ENCODE measurements at places on chromosomes 13 and 19.

GRCh38 chr19:52099497-52100138 is 4.1 kb upstream of the ZNF841 start:
- DNase-seq, result no peak

DNA sequence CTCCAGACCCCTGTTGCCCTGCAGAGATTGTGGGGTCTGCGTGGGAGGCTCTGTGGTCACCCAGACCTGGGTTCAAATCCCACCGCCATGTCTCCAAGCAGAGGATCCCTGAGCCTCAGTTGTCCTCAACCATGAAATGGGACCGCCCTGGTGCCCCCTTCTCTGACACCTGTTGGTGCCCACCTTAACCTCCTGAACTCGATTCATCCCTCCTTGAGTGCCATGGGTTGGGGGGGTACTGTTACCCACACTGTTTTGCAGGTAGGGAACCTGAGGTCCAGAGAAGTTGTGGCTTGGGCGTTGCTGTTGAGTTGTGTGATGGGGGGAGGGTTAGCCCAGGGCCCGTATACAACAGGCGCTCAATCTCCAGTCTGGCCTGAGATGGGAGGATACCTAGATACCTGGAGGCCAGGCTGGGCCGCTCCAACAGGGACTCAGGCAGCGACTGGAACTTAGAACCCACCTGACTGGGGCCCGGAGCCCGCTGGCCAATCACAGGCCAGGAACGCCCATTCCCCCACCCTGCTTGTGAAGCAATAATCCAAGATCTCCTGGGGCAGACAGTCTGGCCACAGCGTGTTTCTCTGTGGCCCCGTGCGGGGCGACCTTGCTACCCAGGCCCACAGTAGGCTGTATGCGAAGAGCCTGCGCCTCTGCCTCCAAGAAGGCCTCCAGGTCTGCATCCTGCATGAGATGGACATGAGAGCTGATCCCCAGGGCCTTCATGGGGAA is 2.8 kb downstream of the ARID3A start:
- no peak for DNase-seq

GRCh38 chr13:74015137-74015536 is 119.1 kb downstream of the KLF12 start:
- DNase-seq, result no peak

- DNase-seq, result no peak
Observed at GRCh38 chr13:87128036-87128435, 543.1 kb upstream of the SLITRK5 start.

DNA sequence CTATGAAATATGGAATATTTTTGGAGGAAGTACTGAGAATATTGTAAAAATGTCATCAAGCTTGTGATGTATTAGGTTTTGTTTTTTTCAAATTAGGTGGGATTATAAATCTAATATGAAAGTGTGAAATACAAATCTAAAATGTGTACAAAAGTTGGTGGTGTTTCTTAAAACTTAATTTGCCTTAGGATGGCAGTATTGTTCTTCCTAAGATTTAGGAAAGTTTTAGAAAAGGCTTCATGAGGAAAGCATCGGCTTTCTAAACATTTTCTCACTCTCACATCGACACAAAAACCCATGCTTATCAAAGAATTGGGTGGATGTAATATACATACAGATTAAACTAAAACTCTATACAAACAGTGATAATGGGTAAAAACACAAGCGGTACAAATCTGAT is 972.0 kb upstream of the PCDH20 start:
- peak; percentile 31 for DNase-seq

GRCh38 chr13:99000137-99000536 is 22.3 kb upstream of the DOCK9 start:
- DNase-seq, result no peak

GRCh38 chr19:36150586-36150985 is 1.7 kb downstream of the COX7A1 start:
- no peak for DNase-seq

DNA sequence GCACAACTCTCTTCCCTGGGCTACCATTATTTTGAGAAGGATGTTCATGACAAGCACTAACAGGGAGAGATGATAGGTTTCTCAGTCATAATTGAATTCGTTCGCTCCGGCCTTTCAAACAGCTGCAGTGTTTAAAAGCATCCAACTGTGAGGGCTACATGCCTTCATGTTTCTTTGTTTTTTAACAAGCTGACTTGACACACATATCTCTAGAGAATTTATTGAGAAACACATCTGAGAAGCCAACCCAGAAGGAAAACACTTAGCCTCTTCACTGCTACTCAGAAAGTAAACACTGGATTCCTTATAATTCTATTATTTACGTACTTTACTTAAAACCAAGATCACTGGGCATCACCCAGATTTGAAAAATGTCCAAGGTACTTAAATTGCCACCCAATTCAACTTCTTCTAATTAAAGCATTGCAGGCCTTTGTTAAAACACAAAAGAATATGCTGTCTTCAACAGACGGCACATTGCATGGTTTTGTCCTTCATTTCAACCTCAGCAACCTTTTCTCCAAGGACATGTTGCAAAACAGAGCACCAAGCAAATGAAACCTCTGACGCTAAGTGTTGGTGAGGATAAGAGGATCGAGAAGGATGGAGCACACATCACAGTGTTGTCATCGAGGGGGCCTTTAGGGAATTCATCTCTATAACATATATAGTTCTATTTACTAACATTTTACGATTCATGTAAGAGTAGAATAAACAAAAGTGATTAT is 75.8 kb downstream of the TBC1D4 start:
- no peak for DNase-seq

DNA sequence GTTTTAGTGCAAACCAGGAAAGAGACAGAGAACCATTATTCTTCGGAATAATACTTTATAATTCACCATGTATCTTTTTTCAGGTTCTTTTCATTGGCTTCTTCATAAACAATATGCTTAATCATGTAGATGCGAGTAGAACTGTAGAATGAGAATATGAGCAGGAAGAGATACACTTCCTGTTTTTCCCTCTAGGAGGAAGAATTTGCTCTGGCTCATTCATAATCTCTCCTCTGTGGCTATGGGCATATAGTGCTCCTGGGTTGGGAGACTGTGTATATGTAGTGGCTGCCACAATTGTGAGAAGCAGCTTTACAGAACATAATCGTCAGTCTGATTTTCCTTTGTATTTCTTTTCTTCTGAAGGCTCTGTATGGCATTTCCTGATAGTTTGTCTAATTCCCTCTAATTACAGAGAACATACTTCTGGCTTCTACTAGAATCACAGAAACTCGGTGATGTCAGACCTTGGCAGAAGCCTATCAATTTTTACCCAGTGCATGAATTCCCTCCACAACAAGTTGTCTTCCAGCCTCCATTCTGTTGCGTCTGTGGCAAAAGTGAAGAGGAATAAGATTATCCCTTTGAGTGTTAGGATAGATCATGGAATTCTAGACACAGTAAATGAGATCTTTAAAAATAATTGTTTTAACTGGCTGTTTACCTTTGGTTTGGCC is 2.9 kb upstream of the DCLK1 start:
- no peak for DNase-seq

- DNase-seq, result no peak
Observed at GRCh38 chr13:66845393-66845792, 384.7 kb downstream of the PCDH9 start.

- DNase-seq, result peak; percentile 83
Observed at GRCh38 chr19:48510421-48511268, 990 bp downstream of the LMTK3 start.

- peak; percentile 72 for DNase-seq
Observed at GRCh38 chr13:80716610-80717081, 375.7 kb upstream of the SPRY2 start.

DNA sequence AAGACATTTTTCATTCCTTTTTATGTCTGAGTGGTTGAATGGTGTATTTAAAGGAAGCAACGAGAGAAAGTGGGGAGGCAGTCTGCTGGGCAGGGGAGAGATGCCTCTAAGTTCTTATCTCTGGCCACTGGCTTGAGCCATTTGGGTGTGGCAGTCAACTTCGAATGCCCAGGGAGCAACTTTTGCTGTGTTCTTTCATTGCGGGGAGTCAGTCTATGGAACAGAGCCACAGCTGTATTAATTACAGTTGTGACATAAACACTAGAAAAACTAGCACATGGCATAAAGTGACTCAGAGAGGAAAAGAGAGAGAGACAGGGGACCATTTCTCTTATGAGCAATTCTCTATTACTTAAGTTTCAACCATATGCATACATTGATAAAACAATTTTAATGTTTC is 40.4 kb upstream of the PDCD5 start:
- no peak for DNase-seq

GRCh38 chr13:84730376-84730775 is 848.1 kb upstream of the SLITRK1 start:
- DNase-seq, result no peak

- peak; percentile 60 for DNase-seq
Observed at GRCh38 chr19:55590617-55591016, 8.7 kb downstream of the FIZ1 start.

- DNase-seq, result peak; percentile 38
Observed at GRCh38 chr19:18672606-18673337, 10.7 kb upstream of the CRTC1 start.

- DNase-seq, result peak; percentile 50
Observed at GRCh38 chr19:48487544-48487943, 18.4 kb downstream of the CYTH2 start.

- DNase-seq, result no peak
Observed at GRCh38 chr13:52600666-52601065, 41.6 kb upstream of the HNRNPA1L2 start.

DNA sequence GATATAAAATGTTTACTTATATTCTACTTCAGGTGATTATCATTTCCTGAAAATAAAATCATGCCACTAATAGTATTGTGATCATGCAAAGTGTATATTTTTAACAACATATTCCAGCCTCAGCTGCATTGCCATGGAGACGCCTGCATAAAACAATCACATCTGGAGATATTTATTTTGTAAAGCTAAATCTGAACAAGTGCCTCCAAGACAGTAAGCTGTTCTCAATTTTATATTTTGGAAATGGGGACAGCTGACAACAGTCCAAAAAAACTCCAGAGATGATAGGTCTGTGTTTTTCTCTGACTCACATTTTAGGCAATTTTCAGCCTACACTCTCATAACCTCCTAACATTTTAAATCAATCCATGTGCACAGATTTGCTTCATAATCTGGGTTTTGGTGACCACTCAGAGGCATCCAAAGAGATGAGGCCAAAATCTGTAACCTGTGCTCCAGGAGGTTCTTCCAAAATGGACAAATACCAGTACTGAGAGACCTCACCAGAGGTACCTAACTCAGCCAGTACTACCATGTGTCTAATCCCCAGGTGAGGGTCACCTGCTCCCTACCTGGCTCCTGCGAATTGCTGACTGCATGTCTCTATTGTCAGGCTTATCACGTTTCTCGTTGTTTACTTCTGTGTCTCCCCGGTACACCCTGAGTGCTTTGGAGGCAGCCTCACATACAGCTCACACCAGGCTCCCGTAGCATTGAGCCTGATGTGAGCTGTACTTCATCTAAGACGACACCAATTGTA is 62.7 kb downstream of the COL4A1 start:
- DNase-seq, result no peak

DNA sequence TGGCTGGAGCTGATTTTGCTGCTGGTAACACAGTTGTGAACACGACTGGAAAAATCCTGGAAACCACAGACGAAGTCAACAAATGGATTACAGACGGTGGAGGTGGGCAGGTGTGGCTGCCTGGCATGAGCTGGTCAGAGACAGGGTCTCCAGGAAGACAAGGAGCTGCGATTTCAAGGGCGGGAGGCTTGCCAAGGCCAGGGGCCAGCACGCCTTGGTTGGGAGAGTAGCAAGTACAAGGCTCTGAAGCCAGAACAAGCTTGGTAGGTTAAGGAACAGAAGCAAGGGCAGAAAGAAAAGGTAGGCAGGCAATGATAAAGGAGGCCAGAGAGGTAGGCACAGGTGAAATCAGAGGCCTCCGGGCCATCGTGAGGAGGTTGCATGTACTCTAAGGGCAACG is 50.7 kb upstream of the AMER2 start:
- DNase-seq, result no peak

DNA sequence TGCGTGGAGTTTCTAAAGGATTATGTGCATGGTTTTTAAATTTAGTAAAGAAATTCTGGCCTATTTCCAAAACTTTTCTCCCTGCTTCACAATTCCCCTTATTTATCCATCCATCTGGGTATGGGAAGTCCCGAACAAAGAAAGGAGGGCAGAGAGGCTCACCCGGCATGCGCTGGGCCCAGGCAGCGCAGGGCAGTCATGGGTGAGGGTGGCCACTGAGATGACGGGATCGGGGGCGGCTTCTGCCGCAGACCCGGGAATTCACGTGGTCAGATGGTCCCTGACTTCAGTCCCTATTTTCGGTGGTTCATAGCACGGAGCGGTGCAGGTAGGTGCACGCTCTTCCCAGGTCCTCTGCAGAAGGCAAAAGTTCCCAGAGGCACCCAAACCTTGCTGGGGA is 14.5 kb downstream of the IRS2 start:
- DNase-seq, result no peak

GRCh38 chr19:13541554-13541953 is 35.3 kb upstream of the CACNA1A start:
- DNase-seq, result no peak
